ENCODE measurements at places on chromosomes 11 and 22. TPM values are rescaled to one million over a fixed set of nuclear protein-coding genes. Genes with fewer than 3 reads are reported as not detected.

DNA sequence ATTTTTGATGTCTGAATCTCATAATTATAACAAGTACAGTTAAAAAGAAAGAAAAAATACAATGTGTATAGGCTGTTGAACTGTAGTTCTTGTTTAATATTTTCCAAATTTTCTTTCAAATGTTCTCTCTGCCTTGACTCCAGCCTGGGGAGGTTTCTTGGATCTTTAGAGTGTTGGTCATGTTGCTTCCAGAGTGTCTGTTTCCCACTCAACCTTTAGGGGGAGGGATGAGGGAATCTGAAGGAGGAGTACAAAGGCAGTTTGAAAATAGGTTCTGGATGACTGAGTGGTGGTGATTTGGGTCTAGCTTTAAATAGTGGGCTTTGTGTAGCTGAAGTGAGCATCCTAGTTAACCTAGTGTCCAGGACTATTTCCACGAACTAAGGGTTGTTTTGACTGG is 2.0 kb downstream of the CTNND1 start:
- no peak for DNase-seq

Gene SYT13
- total RNA-seq: not detected

DNA sequence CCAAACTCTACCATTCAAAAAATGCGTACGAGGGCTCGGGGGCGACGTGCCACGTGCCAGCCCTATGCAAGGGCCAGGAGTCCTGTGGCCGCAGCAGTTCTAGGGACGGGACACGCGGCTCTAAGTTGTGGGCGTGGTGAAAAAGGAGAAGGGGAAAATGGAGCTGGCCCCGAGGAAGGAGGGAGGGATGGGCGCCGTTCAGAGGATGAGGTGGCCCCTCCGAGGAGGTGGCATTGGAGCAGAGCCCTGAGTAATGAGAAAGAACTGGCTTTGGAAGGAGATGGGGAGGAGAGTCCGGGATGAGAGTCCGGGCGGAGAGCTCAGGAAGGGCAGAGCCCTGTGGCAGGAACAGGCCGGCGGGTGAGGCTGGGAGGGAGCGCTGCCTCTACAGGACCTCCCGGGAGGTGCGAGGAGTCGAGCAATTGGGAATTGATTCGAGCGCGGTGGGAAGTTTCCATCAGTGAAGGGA is 21.0 kb downstream of the OTUB1 start:
- peak; percentile 69 for DNase-seq

GRCh38 chr11:65897020-65897471 is 3.1 kb downstream of the FOSL1 start:
- DNase-seq: no peak

GRCh38 chr11:37442576-37442975 is 844.5 kb upstream of the RAG2 start:
- DNase-seq: no peak
